ENCODE measurements at places on chromosomes 12 and 14.

DNA sequence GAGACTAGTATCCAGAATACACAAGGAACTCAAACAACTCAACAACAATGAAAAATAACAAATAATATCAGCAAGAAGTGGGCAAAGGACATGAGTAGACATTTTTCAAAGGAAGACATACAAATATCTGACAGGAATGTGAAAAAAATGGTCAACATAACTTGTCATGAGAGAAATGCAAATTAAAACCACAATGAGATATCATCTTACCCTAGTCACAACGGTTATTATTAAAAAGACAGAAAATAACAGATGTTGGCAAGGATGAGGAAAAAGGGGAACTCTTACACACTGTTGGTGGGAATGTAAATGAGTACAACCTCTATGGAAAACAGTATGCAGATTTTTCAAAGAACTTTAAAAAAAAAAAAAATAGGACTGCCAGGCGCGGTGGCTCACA is 20.4 kb downstream of the VWF start:
- no peak for DNase-seq

GRCh38 chr14:33733310-33733709 is 217.6 kb downstream of the EGLN3 start:
- no peak for DNase-seq

GRCh38 chr12:105915997-105916759 is 222.6 kb downstream of the NUAK1 start:
- DNase-seq = no peak

DNA sequence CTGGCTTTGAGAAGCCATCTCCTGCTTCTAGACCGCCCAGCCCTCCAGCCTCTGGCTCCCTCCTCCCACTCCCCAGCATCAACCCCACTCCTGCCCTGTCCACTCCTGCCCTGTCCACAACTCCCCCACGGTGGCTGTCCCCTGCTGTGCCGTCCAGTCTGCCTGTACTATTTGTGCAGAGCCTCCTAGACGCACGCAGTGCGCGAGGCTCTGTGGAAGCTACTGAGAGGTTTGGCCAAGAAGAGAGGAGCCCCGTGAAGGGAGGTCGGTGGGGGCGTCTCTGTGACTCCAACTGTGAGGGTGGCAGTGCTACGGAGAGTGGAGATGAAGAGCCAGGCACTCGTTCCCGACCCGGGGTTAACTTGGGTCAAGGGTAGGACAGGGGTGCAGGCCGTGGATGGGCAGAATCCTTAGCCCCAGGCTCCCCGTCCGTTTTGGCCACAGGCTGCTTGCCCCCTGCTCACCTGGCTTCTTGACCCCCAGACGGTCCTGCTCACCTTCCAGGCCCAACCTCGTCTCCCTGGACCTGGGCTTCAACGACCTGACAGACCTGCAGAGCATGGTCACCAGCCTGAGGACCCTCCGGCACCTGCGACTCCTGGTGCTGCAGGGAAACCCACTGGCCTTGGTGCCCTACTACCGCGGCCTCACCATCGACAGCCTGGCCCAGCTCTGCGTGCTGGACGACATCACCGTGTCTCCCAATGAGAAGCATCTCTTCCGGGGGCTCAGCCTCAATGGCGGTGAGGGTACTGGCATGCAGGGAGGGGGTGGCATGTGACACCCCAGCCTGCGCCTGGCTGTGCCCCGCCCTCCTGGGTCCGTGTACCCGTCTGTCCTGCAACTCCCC is 6.9 kb downstream of the LRRC43 start:
- no peak for DNase-seq

DNA sequence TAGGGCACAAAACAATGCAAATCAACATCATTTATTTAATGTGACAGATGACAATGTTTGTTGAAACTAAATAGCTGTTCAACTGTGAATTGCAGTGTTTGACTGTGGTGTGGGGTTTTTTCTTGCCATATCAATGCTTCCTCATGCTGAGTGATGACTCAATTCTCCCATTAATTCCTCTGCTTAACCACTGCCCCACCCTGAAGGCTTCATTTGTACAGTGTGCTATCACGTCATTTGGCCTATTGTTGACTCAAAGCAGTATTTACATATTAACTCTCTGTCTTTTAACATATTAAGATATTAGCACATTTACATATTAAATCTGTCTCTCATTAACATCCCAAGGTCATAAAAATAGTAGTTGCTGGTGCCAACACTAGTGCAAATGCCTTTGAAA is 164.8 kb upstream of the NRXN3 start:
- DNase-seq = no peak

- peak; percentile 59 for DNase-seq
Observed at GRCh38 chr12:106226884-106227640, 20.8 kb downstream of the CKAP4 start.

GRCh38 chr14:32512348-32512747 is 183.2 kb downstream of the AKAP6 start:
- no peak for DNase-seq

- no peak for DNase-seq
Observed at GRCh38 chr14:95272057-95272456, 47.7 kb downstream of the CLMN start.

- peak; percentile 63 for DNase-seq
Observed at GRCh38 chr14:104792945-104793702, 2.4 kb downstream of the AKT1 start.

GRCh38 chr14:35963209-35963608 is 137.1 kb downstream of the BRMS1L start:
- no peak for DNase-seq

DNA sequence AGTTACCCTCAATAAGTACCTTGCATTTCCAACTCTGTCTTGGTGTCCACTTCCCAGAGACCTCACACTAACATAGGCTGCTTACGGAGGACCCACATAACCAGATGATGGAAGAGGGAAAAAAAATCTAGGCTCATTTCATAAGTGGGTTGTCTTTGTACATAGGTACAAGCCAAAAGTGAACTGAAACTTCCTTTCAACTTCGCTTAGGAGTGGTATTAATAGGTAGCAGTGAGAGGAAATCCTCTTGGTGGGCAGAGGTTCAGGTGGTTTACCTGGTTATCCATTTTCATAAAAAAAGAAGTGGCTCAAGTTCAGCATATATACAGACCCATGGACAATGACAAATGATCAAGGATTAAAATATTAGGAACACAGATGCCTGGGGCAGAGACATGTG is 35.8 kb upstream of the RNU6-7 start:
- no peak for DNase-seq

DNA sequence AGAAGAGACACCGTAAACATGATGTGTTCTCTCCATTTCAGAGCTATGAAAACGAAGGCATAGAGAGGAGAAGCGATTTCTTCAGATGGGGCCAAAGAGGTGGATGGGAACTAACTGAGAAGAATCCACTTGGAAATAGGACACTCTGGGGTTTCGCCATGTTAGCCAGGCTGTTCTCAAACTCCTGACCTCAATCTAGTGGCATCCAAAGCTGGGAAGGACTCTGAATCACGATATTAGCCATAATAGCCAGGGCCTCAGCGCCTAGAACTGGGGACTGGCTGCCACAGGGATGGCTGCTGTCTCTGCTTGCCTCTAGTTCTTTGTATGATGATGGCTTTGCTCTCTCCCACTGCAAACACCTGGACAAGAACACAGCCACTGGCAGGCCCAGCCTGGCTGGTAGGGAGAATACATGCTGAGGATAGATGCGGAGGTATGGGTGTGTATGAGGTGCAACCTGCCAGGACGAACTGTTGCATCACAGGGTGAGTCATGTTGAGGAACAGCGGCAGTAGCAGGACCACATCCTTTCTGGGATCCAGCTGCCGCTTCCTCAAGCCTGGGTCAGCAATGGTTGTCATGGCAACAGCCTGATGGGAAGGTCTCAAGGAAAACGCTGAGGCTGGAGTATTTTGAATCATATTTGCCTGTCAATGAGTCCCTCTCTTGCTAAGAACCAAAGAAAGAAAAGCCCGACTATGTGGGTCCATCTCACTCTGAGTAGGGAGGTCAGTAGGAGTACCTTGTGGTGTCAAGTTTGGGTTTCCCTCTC is 31.1 kb downstream of the CCDC177 start:
- DNase-seq = peak; percentile 38

DNA sequence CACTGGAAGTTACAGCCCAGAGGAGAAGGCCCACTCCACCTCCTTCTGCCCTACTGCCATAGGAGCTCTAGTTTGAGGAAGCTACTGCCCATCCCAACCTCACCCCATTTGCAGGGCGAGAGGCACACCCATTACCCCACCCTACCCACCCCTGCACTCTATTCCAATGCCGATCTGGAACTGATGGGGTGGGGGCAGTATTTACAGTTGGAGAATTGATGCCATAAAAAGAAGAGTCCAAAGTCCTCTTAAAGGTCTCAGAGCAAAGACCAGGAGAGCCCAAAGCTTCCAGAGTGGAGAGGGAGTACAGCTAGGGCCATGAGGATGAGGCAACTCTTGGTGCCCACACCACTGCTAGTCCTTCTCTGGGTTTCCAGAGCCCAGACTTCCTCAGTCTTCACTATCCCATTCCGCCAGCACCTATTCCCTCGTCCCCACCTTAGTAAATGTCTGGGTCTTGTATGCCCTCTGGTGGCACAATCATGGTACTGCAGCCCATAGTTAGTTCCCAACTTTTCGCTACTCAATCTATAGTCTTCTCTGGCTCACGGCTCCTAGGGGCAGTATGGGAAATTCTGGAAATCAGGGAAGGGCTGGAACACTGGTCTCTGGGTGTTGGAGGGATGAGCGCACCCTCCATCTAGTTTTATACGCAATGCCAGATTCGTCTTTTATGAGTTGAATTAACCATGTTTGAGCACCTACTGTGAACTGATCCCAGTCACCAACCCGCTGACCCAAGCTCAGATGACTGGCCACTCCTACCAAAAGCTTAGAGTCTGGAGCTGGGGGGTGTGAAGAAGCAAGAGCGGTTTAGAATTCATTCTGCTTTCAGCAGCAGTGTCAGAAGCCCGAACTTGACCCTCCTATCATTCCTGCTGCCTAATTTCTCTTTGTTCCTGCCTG is 6.9 kb upstream of the ADCY6 start:
- DNase-seq = peak; percentile 91

DNA sequence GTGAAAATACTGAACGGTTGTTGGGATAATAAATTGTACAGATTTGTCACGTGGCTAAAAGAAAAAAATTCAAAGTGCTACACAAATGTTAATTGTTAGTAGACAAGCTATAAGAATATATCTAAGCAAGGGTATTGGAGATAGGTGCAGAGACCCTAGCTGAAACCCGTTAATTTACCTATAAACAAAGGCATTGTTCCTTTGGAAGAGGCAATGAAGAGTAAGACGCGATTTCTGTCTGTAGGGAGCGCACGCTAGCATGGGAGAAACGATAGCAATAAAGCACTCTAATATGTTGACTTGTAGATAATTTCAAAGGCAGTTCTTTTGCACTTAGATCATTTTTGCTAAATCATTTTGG is 565 bp downstream of the CCDC77 start:
- no peak for DNase-seq

DNA sequence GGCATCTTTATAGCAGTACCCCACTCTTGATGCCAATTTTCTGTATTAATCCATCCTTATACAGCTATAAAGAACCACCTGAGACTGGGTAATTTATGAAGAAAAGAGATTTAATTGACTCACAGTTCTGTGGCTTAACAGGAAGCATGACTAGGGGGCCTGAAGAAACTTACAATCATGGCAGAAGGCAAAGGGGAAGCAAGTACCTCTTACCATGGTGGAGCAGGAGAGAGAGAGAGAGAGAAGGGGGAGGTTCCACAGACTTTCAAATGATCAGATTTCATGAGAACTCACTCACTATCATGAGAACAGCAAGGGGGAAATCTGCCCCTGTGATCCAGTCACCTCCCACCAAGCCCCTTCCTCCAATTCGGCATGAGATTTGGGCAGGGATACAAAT is 84.4 kb downstream of the SLC24A4 start:
- DNase-seq = no peak

DNA sequence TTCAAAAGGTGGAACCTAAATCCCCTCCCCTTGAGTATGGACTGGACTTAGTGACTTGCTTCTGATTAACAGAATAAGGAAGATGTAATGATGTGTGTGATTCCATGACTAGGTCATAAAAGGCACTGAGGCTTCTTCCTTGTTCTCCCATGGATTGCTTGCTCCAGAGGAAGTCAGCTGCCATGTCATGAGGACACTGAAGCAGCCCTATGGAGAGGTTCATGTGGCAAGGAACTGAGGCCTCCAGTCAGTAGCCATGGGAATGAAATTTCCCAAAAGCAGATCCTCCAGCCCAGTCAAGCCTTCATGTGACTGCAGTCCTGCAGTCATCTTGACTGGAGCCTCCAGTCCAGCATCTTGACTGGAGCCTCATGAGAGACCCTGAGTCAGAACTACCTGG is 10.7 kb downstream of the TMBIM4 start:
- no peak for DNase-seq

- DNase-seq = no peak
Observed at GRCh38 chr12:122584177-122584863, 57.3 kb downstream of the KNTC1 start.

- no peak for DNase-seq
Observed at GRCh38 chr14:58100735-58101368, 51.2 kb downstream of the ARMH4 start.

- DNase-seq = no peak
Observed at GRCh38 chr14:102802834-102803523, 25.7 kb downstream of the TRAF3 start.

DNA sequence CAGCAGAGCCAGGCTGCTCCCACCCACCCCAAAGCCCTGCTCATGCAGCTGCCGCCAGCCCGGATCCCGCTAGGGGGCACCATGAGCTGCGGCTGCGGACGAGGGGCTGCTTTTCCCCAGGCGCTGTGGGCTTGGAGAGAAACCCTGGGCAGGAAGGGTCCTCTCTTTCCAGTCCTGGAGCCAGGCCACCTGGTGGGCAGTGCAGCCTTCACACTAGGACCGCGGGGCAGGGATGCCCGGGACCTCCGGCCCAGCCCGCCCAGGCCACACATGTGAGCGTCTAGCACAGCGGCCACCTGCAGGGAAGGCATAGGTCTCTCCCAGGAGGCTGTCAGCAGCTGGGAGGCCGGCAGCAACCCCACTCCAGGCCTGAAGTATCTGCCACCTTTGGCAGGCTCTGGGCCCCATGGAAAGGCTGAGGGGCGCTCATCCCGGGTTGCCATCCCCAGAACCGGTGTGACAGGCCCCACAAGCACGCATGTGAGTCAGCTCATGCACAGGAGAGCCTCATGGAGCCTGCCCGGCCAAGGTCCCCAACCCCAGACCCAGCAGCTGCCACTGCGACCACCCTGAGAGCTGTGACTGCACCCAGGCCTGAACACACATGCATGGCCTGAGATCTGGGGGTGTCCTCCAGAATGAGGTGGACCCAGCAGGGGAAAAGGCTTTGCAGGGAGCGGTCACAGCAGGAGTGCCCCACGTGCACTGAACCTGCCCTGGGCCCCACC is 280.0 kb upstream of the RTL1 start:
- DNase-seq = peak; percentile 85

DNA sequence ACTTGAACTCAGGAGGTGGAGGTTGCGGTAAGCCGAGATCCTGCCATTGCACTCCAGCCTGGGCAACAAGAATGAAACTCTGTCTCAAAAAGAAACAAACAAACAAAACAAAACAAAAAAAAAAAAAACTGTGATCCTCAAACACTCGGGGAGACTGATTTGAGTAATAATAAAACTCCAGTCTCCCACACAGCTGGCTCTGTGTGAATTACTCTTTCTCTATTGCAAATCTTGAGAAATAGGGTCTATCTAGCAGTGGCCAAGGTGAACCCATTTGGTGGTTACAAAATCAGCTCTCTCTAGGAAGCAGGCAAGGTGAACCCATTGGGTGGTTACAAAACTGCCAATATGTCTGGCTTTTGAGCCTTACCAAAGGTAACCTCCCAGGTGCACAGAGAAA is 6.0 kb upstream of the ACOT6 start:
- no peak for DNase-seq
